LHCN-M2 (cell line): ENCODE measurements at places on chromosomes 3 and 15.

DNA sequence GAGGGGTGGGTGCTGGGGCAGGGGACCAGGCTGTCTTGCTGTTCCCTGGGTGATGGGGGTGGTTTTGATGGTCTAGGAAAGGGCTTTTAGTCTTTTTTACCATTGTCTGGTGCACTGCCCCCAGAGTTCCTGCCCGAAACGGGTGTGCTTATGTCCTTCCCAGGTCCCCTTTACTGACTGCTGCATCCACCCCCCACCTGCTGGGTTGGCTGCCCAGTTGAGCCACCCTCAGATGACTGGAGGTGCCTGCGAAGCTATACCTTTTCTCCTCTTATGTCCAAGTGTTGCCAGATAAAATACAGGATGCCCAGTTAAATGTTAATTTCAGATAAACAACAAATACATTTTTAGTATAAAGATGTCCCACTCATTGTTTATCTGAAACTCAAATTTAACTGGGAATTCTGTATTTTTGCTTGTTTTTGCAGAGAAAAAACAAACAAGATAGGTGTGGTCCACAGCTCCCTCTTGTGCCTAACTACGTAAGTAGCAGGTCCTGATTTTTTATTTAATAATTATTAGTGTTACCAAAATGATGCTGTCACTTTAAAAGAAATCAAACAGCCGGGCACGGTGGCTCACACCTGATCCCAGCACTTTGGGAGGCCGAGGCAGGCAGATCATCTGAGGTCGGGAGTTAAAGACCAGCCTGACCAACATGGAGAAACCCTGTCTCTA, 6.1 kb upstream of the RPP14 start:
- peak; percentile 48 for DNase-seq

DNA sequence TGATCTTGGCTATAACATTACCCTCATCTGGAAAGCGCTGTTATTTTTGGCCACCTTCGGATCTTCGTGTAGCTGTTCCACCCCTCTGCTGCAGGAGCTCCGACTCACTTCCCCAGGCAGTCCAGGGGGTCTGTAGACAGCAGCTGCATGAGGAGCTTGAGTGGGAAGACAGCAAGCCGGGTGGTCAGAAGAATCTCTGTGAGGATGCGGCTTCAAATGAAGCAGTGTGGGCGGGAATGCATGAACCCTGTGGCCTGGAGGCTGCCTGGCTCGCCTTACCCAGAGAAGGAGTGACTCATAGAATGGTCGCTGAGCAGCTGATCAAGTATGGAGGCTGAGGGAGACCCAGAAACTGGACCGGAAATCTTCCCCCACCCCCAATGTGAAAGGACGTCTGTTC, 45.2 kb upstream of the NR2F2 start:
- DNase-seq = peak; percentile 99

DNA sequence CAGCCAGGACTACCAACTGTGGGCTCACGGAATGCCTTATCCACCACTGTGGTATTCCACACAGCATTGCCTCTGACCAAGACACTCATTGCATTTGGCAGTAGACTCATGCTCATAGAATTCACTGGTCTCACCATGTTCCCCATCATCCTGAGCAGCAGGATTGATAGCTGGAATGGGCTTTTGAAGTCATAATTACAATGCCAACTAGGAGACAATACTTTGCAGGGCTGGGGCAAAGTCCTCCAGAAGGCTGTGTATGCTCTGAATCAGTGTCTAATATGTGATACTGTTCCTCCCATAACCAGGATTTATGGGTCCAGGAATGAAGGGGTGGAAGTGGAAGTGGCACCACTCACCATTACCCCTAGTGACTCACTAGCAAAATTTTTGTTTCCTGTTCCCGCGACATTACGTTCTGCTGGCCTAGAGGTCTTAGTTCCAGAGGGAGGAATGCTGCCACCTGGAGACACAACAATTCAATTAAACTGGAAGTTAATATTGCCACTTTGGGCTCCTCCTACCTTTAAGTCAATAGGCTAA, 58.6 kb upstream of the CCDC80 start:
- peak; percentile 84 for DNase-seq

DNA sequence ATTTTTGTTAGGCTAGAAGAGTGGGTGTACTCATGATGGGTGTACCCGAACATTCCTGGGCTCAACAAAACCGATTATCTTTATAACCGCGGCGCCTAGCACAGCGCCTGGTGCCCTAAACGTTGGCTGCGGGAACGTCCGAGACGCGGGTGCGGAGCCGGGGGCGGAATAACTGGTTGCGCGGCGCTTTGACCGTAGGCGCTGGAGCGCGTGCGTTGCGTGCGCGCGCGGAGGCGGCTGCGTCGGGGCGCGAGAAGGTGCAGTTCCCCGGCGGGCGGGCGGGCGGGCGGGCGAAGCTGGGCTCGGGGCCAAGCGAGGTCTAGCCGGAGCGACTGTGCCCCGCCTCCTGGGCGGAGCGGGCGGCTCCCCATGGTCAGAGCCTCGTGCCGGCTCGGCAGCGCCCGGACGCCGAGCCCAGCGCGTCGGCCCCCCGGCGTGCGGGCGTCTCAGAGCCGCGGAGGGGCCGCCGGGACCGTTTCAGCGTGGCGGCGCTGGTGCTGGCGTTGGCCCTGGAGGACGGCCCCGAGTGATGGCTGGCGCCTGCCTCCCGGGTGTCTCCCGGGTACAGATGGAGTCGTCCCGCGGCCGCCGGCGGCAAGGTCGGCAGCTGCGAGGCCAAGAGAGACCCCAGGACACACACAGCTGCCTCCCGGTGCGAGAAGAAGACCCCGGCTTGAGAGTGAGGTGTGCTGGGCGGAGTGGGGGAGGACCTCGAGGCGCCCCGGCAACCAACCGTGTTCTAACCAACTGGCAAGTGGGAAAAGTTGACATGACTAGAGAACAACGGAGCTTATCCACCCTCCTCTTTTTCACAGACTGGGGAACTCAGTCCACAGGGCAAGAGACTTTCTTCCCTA, at the start of gene PLAAT1:
Gene PLAAT1 (plus strand): TSS at position 373 of the 857 bp plus-strand sequence. CDS start 14,429 bp downstream, outside the sequence.
- DNase-seq = no peak

DNA sequence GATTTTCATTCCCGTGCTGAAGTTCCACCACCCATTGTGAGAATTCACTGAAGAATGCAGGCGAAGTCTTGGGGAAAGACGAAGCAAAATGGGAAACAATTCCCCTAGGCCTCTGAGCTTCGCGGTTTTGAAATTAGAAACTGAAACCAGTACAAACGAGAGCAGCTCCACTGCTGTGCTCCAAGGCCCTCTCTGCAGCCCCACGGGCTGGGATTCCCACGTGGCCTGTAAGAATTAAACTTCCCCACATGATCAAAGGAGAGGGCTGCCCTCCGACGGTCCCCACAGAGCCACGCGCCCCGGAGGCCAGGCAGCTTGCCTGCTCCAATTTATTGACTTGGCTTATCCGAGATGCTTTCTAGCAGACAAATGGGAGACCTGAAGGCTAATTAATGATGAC, 144.0 kb downstream of the GREM1 start:
- DNase-seq = peak; percentile 88

GRCh38 chr3:48835650-48836366, 11.9 kb downstream of the PRKAR2A start:
- DNase-seq = no peak

GRCh38 chr15:91411586-91411985, 311.5 kb downstream of the SV2B start:
- DNase-seq = no peak

DNA sequence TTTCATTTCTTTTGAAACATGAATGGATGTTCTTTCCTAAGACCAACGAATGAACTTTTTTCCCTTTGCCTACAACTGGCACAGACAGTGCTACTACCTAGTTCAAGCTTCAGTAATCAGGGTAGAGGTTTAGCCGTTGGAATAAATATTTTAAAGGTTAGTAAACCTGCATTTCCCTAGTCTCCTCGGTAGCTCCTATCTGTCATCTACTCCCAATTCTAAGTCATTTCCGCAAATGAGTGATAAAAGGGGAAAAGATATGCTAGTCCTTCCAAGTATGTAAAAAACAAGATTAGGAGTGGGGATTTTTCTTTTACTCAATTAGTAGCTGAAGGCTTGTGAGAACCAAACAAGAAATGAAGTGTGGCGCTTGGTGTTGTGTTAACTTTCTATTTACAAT, 15.2 kb downstream of the SLTM start:
- no peak for DNase-seq

DNA sequence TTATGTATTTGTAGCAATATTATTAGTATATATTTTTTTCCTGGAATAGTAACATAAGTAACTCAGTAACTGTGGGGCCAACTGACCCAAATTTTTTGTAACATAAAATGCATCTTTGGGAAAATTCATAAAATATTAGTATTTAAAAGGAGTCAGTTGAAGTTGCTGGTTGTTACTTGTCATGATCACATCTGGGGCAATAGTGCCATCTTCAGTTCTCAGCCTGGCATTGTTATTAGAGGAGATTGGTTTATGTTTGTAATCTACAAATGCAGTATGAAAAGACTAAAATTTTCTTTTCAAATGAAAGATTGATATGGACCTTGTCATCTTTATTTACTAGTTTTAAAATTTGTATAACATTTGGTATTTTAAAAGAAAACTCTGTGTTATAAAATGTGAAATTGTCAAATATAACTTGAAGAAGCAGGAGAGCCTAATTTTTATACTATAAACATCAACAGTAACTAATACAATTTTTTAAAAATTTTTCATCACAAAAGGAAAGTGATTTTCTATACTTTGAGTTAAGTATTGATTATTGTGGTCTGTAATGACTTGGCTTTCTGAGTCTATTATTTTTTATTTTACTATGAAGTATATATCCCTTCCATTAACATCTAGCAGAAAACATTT, 38.8 kb upstream of the MLF1 start:
- peak; percentile 60 for DNase-seq

DNA sequence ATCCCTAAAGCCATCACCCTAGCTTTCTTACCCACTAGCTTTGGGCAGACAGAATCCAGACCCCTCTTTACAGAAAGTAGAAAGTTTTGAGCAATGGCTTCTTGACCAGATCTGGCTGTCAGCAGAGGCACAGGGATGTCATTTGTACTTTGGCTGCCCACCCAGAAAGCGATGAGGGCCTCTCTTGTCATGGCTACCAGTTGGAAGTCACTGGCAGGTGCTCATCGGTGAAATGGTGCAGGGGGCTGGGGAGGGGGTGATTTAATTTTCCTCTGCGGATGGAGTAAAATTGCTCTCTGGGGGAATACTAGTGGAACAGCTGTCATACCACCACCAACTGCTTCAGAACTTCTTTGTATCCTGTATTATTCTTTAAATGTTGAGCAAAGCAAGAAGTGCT, 393.7 kb downstream of the LSAMP start:
- peak; percentile 50 for DNase-seq

DNA sequence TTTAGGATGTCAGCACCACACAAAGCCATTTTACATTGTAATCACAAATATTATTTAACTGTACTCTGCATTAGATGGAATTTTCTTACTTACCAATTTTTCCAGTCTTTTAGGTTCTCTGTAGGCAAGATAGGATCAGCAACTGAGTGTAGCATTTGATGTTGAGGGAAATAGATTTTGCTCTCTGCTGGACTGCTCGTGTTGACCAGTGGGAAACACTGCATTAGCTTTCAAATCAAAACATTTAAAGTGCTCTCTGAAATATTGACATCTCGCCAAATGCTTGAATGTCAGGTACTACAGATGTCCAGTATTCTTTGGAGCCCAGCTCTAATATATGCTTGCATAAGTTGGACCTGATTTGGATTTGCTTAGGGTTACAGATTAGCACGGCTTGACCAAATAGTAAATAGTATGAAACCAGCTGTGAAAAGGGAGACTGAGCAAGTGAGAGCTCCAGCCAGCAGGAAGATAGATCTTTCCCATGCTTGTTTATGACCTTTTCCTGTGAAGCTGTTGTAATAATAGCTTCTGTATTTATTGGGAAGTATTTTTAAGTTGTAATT, 29.5 kb downstream of the P2RY14 start:
- DNase-seq = no peak

- no peak for DNase-seq
These were observed 60.0 kb downstream of the PLOD2 start for GRCh38 chr3:146100825-146101444.

DNA sequence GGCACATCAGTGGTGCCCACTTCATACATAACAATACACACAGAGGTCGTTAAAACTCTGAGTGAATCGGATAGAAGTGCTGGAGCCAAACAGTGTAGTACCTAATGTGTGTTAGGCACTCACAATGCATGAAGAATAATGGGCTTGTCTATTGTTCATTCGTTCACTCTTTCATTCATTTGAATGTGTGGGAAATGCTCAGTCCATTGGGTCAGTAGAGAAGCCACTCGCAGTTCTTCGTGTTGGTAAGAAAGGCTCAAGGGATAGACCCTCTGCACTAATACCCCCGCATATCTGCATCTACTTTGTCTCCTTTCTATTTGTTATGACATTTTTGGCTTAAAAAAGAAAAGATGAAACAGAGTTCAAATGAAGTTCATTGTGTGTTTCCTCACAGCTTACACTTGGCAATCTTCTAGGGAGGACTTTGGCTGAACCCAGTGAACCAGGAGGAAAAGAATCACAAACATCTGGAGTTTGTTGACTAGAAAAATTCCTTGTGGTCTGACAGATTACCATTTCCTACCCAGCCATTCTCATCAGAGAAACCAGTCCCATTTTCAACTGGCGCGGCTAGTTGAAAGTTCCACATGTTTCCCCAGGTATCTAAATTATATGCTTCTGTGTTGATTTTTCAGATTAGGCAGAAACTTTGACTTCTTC, 32.8 kb upstream of the MFSD1 start:
- DNase-seq = peak; percentile 87

GRCh38 chr15:83102346-83102745, 5.1 kb upstream of the TM6SF1 start:
- DNase-seq = no peak

DNA sequence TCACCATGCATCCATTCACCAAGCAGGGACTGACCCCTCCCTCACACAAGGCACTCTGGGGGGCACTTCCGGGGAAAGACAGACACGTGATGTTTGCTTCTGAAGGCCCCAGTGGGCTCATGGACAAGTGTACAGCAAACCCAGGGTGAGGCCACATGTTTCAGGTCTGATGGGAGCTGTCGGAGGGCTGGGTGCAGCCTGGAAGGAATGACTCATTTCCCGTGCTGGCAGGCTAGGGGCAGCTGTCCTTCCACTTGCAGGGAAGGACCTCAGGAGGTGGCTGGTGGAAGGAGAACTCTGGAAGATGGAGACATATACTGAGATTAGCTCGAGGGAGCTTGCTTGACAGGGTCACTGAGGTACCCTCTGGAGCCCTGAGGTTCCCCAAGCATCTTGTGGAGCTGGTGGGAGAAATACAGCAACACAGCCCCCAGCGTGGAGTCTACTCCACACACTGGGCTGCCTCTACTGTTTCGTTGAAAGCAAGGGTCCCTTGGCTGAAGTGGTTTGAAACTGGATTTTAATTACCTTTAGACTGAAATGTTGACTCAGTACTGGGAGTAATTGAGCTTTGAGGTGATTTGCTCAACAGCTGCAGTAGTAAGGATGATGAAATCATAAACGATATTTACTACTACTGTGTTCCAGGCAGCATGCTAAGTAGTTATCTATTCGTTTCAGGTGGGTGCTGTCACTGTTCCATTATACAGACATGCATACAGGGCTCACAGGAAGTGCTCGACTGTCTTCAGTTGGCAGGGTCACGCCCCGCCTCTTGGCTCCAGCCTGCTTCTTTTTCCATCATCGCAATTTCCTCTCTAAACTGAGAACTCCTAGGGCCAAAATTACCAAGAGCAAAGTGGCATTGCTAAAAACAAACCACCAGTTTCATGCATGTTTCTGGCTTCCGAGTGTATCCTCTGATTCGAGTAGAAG, 230.4 kb downstream of the ADAMTS17 start:
- peak; percentile 84 for DNase-seq
